ENCODE measurements at places on chromosomes 5 and 9.

DNA sequence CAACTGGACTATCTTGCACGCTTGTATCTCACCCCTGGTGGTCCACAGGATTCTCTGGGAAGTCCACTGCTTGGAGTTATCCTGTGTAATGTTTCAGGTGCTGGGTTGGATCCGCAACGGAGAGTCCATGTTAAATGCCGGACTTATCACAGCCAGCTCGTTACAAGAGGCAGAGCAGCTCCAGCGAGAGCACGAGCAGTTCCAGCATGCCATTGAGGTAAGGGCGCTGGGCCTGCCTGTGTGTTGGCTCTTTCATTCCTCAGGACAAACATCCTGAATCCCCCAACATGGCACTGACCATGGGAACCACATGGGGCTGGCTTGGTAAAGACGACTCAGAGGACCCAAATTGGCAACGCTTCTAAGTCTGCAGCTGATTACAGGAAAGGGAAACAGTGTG is 214.8 kb upstream of the OTULINL start:
- DNase-seq = no peak

DNA sequence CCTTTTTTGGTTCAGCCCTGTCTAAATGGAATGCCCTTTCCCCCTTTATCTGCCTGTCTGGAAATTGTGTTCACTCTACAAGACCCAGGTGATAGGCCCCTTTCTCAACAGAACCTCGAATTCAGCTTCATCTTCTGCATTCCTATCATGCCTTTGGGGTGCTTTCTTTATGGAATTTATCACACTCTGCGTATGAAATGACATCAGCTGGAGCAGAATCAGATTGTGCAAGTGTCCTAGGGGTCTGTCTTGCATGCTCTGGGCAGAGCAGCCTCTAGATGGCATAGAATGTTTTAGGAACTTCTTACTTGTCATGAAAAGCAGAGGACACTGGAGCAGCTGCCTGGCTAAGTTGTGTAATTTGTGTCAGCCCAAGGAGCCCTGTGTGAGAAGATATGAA is 84.9 kb downstream of the ISL1 start:
- no peak for DNase-seq

DNA sequence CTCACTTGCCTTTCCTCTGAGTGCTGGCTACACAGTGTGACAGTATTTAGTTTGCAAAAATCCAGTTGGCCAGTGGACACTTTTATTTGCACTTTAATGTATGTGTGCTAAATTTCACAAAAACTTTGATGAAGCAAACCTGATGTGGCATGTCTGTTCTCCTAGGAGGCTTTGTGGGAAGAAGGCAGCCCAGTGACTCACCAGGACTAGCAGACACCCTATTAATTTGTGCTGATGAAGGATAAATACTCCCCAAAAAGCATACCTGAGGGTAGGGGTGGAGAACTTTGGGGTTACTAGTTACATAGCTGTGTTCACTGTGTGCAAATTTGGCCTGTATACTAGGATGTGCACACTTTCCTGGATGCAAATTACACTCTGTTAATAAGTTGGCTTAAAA is 39.3 kb upstream of the IPPK start:
- DNase-seq = no peak

GRCh38 chr5:108801776-108802175 is 54.1 kb downstream of the FER start:
- DNase-seq = peak; percentile 29

GRCh38 chr5:5340206-5340729 is 82.2 kb upstream of the ICE1 start:
- peak; percentile 97 for DNase-seq

DNA sequence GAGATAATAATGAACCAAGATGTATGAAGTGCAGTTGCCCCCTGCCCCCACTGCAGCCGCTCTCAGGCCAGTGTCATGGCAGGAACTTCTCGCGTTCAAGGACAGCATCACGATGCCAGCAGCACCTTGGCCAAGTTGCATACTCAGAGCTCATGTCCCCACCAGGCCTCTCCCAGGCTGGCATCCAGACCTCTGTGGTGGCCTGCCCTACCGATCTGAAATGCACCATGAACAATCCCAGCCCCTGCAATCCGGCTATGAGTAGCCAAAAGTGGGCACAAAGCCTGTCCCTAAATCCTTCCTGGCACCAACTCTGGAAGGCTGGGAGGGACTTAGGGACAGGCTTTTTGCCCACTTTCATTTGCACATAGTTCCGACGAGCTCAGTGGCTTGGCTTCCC is 140.9 kb downstream of the PAX5 start:
- DNase-seq = no peak

- DNase-seq = no peak
Measured at GRCh38 chr5:68720884-68721610, 372.8 kb upstream of the SLC30A5 start.

GRCh38 chr5:158303883-158304282 is 444.9 kb upstream of the CLINT1 start:
- no peak for DNase-seq

DNA sequence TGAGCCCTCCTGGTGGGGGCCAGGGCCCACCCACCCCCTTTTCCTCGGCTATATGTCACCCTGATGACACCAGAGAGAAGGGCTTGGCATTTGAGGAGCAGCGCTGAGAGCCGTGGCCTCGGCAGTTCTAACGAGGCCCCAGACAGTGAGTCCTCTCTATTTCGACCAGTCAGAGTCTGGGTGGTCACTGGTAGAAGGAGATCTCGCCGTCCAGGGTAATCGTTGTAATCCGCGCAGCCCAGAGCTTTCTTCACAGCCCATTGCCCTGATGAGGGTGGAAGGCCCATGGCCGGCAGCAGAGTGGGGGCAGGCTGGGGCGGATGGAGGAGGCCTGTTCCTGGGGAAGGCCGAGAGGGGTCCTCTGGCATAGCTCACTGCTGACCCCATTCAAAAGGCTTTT is 70.2 kb downstream of the PSMB7 start:
- DNase-seq = no peak

DNA sequence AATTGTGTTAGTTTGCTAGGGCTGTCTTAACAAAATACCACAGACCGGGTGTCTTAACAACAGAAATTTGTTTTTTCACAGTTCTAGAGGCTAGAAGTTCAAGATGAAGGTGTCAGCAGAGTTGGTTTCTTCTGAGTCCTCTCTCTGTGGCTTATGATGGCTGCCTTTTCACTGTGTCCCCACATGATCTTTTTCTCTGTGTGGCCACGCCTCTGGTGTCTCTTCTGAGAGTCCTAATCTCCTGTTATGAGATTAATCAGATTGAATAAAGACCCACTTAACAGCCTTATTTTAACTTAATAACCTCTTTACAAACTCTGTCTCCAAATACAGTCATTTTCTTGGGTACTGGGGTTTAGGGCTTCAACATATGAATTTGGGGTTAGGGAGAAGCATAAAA is 561.1 kb downstream of the NR2F1-AS1 start:
- no peak for DNase-seq

GRCh38 chr9:106304401-106304920 is 558.5 kb upstream of the ZNF462 start:
- no peak for DNase-seq

DNA sequence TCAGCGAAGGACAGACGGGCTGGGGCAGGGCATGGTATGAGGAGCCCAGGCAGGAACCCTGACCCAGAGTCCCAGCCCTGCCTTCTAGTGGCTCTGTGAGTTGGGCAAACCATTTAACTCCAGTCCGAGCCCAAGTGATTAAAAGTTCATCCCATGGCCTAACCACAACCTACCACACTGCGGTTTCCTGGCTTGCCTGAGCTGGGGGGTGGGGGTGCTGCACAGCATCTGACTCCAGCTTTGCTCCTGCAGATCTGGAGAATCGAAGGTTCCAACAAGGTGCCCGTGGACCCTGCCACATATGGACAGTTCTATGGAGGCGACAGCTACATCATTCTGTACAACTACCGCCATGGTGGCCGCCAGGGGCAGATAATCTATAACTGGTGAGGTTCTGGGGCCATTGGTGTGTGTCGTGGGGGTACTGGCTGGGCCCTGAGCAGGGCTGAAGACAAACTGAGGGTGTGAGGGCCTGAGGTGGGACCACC is 49.0 kb downstream of the STOM start:
- DNase-seq = no peak

- DNase-seq = no peak
Measured at GRCh38 chr5:169431386-169431785, 130.4 kb upstream of the SLIT3 start.

- no peak for DNase-seq
Measured at GRCh38 chr5:149005077-149005892, 57.6 kb downstream of the SH3TC2 start.

- DNase-seq = peak; percentile 61
Measured at GRCh38 chr5:17185773-17186172, 31.7 kb upstream of the BASP1 start.

DNA sequence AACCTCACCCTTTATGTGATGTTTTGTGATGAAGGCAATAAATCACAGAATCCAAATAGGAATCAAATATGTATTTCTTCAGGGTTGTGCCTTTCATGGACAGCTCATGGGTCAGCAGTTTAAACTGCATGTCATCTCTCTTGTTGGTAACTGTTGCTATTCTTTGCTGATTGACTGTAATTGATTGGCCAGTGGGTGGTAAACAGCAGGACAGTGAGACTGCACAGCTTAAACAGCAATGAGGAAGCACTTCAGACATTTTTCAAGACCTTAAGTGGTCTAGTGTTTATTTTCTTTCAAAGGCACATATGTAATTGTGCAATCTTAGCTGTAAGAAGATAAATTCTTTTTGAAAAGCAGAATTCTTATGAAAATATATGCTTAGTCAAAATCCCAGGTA is 260.5 kb downstream of the COX7C start:
- no peak for DNase-seq

GRCh38 chr9:35685506-35685905 is 4.2 kb downstream of the TPM2 start:
- DNase-seq = no peak

DNA sequence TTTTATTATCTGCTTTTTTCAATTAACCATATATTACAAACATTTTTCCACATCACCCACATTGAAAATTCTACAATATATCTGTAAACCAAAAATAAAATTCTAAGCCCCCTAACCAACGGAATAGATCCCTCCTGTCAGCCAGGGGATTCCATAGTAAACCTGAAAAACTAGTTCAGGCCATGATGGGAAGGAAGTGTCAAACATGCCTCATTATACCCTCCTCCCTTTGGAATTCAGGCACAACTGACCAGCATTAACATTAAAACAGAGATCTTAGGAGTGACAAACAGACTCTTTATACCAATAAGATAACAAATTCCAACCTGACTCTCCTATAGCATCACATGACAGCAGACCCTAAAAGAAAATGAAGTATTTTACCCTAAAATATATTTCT is 113.7 kb upstream of the DMRT1 start:
- DNase-seq = no peak

DNA sequence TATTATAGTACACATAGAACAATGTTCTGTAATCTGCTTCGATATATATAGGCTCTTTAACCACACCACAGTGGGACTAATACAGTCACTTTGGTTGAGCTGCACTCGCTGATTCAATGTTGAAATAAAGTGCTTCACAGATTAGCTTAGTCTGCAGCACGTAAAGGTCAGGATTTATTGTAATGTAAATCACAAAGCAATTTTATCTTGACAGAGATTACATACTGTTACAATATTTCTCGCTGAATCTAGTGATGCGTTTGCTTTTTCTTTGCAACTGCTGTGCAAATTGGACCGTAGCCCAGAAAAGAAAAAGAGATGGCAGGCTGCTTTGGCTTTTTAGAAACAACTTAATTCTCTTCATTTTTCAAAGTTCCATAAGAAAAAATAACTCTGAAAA is 52.9 kb downstream of the CETN3 start:
- no peak for DNase-seq

DNA sequence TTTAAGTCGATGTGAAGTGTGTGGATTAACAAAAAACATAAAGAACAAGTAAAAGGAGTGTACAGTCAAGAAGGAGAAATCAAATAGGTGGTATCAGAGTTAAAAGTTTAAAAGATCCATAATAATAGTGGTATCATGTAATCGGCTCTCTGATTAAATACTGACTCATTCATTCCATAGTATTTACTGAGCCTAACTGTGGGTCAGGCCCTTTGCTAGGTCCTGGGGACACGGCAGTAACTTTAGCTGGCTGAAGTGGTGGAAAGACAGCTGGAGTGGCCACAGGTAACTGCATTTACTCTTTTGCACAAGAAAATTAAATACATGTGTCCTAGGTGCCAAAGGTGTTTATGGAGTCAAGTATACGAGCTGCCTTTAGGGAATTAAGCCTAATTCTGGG is 124.0 kb downstream of the GNAQ start:
- no peak for DNase-seq

GRCh38 chr5:1363581-1363980 is 18.7 kb upstream of the CLPTM1L start:
- DNase-seq = no peak

- DNase-seq = no peak
Measured at GRCh38 chr5:143649937-143650621, 161.9 kb upstream of the HMHB1 start.

DNA sequence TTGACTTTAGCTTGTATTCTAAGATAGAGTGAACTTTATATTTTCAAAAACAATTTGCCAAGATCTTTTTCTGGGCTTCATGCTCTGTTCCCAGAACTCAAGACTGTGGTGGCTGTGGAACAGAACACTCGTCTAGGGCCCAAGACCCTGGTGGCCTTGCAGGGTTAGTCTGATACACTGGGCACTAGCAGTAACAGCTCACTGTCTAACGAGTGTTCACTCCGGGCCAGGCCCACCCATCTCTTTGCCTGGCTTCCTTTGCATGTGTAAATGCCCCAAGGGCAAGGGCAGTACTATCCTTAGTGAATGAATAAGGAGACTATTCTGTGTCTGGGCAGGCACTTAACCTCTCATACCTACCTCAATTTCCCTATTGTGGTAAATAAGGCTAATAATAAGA is 47.4 kb downstream of the PHF2 start:
- DNase-seq = no peak

DNA sequence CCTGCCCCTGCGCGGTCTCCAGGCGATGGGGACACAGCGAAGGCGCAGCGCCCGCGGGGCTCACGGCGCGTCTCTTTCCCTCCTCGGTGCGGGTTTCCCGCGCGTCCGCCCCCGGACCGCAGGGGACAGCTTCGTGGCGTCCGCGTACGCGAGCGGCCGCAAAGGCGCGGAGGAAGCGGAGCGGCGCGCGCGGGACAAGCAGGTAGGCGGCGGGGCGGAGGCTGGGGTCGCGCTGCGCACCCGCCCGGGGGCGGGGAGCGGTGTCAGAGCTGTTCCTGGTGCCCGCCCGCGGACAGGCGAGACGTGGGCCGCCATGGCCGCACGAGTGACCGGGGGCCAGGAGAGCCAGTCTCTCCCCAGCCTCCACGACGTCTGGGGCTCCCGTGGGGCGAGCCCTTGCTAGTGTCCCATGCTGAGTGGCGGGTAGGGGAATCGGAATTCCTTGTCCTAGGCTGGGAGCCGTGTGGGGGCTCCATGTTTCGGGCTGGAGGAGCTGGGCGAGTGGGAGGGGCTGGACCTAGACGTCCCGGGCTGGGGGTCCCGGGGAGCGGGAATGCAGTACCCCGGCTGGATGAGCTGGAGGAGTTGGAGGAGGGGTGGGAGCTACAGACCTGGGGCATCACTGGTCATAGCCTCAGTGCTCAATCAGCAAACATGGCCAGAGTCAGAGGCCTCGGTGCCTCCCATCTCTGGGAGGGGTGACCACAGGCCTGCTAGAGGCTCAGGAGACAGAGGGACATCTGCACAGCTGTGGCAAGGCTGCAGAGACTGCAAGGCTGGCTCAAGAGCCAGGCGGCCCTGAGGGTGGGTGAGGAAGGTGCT is 968 bp downstream of the NKD2 start:
- DNase-seq = no peak
